Activated T-cell treated with anti-CD3 and anti-CD28 coated beads for 24 hours (primary cell): ENCODE measurements at places on chromosomes 2 and 18.

DNA sequence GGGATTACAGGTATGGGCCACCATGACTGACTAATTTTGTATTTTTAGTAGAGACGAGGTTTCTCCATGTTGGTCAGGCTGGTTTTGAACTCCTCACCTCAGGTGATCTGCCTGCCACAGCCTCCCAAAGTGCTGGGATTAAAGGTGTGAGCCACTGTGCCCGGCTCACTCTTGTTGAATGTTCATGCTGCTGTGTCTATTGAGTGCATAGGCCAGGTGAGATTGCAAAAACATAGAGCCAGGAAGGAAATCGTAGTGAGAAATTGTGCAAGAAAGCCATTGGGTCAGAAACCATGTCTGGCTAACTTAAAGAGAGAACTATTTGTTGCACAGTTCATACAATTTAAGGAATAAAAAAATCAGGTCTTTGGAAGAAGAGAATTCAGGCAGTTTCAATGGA is 45.5 kb upstream of the FZD5 start:
- DNase-seq: no peak

DNA sequence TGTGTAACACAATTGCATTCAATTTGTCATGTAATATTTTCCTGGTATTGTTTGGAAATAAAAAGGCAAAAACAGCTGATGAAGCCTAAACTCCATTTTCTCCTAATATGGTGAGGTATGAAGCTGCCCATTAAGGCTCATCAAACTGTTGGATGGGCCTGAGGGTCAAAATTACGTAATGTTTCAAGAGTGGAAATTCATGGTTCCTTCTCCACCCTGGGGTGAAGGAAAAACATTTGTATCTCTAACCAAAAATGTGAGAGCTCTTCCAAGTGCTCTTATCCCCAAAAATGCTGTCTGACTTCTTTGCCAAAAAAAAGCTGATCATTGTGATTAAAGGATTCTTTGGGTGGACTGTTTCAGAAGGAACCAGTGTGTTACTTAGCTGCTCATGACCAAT is 91.8 kb downstream of the ARHGAP28 start:
- no peak for DNase-seq

DNA sequence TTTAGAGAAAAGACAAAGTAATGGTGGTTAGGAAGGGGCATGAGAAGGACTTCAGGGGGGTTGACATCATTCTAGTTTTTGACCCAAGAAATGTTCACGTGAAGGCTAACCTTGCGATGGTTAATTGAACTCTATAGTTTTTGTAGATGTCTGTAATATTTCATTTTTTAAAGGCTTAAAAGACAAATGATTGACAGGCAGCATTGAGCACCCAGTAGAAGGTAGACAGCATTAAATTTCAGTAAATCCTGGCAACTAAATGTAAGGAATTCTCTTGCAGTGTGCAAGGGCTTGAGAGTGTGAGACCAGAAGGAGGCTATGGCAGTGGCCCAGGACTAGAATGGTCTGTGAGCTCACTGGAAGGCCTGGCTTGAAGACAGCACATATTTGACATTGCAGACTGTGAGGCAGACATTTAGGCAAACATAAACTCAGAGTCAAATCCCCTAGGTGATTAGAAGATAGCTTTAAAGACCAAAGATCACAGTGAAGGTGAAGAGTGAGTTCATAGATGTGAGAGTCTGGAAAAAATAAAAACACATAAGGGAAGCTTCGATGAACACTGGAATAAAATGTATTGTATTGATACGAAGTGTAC is 100.1 kb upstream of the MAP4K4 start:
- DNase-seq: no peak

- DNase-seq: no peak
Observed at GRCh38 chr2:118151831-118152230, 63.6 kb downstream of the INSIG2 start.

DNA sequence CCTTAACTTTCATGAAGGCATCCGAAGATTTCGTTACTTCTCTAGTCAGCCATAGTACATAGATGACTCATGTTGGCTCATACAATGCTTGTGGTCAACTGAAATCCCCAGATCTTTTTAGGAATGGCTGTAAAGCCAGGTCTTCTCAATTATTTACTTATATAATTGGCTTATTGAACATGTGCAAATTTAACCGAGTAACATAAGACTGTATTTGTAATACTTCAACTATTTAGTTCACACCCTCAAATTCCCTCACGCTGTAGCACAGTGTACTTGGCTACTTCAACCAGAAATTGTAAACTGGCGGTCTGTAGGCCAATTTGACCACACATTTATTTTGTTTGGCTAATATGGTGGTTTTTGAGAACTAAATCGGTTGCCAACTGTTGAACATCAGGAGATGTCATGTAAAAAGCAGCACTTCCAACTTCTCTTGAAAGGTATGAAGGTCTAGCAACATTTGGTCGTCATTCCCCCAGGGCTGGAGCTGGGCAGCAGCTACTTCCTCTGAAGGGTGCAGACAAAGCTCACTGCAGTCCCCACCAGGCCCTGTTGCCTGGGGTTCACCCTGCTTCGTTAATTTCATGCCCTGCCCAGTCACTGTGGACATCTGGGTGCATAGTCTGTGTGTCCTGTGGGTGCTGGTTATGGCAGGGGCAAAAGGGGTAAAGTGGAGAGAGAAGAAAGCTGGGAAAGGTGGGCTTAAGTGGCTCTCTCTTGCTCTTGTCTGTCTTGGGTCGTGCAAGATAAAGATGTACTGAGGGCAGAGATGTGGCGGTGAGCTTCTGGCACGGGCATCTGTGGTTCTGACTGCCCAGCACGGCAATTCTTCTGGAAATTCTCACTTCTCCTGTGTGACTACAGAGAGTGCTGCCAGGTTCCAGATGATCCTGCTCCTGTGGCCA is 3.2 kb upstream of the SH3RF3 start:
- no peak for DNase-seq
